ENCODE measurements at places on chromosomes 1 and 21.
A peak's percentile ranks its signal among the peaks of the same experiment; 100 is the strongest.

GRCh38 chr1:6084781-6085495 lies 39.2 kb downstream of the KCNAB2 start:
- no peak for DNase-seq

DNA sequence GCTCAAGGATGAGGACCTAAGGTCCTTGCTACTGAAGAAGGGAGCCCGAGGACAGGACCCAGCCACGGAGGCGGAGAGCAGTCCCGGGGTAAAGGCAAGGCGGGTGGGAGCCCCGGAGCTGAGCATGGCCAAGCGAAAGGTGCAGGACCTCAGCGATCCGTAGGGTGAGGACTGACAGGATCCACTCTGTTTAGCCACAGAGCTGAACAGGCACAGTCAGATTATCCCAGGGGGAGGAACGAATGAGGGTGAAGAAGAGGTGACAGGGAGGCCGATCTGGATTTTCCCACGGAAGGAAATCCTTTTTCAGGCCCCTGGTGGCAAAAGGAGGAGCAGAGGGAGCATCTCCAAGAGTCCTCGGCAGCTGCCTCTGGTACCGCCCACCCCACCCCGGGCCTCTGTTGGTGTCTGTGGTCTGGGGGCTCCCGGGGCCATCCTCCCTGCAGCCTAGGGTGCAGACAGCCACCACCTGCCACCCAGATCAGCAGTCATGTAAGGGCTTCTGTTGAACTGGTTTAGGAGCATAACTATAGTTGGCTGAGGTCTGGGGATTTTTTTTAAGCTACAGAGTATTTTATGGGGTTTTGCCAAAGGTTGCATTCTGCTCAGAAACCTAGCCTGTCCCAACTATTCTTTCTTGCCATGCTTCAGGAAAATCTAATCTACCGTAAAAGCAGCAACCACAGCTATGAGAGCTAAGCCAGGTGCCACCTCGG lies 32.3 kb upstream of the LBR start:
- no peak for DNase-seq

GRCh38 chr1:160206036-160206389 lies 829 bp downstream of the PEA15 start:
- DNase-seq, result peak; percentile 69

DNA sequence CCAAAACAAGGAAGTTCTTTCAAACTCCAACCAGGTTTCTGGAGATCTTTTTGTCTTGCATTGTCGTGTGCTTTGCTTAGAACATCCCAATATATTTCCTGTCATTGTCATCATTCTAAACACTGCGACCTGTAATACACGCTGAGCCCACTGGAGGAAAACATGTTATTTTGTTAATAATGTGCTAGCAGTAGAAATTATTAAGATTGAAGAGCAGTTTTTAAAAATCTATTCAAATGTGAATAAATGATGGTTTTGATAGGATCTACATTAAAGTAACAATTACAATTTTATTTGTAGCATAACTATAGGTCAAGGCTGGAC lies 268.5 kb downstream of the PTPRC start:
- no peak for DNase-seq

- no peak for DNase-seq
These were observed 242.5 kb upstream of the VAMP3 start for GRCh38 chr1:7528386-7529198.

DNA sequence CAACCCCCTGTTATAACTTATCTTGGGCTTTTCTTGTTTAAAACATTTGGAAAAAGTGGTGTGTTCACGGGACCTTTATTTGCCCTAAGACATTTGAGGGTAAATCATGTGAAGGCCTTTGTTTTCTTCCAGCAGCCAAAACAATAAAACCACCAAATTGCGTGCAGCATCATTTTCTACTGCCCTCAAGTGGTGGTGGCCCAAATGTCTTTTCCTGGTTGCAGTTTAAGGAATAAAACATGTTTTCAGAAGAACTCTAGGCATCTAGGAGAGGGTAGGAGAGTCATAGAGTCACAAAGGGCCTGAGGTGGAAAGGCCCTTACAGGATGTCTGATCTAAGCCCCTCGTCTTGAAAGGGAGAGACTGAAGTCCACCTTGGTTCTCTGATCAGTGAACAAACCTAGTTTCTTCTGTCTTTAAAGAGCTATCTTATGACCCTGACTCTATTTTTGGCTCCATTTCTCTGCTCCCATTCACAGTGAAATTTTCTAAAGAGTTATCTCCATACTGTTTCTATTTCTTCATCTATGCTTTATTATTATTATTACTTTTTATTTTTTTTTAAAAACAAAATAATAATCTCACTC lies 16.0 kb upstream of the EPS15 start:
- no peak for DNase-seq

GRCh38 chr1:153572569-153573015 lies 6.9 kb upstream of the S100A2 start:
- DNase-seq, result peak; percentile 82

DNA sequence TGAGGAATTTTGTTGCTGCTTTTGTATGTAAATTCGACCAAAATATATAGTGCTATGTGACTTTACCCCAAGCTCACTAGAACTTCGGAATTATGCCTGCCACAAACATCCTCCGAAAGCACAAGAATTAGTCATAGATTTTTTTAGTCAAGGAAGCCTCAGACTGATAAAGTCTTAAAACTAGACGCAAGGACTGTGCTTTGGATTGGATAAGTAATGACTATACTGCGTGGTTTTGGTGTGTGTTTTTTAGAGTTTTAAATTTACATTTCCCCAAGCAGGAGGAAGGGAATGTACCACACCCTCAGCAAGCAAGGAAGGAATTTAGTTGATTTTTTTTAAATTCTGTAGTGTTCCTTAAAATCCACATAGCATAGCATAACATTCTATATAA lies 10.3 kb downstream of the WLS start:
- DNase-seq, result no peak

DNA sequence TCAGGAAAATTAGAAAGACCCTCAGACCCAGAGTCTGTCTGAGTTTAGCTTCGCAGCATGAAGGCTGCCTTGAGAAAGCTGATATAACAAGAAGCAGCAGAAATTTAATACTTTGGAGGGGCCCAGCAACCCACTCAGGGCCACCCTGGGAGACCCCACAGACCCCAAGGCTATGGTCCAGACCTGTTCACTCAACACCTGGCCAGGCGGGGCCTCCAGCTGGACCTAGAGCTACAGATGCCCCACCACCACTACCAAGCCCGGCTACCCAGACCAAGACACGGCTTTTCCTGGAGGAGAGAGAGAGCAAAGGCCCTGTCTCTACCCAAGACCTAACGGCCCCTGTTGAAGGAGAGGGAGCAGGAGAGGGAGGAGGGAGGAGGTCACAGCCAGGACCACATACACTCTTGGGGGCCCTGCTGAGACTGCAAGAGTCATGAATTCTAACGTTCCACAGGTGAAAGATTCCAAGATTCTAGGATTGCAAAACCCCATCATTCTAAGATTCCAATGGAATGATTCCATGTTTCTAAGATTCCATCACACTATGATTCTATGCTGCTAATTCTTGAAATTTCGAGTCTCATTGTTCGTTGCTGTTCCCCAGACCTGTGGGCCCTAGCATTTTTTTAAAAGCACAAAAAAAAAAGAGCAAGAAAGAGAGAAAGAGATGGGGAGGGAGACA lies 53.2 kb downstream of the LACTBL1 start:
- no peak for DNase-seq

GRCh38 chr1:100306735-100307313 lies 40.8 kb downstream of the RTCA start:
- no peak for DNase-seq

- no peak for DNase-seq
These were observed 278.3 kb upstream of the NRIP1 start for GRCh38 chr21:15343066-15343465.

GRCh38 chr1:192797891-192798290 lies 10.9 kb upstream of the RGS2 start:
- no peak for DNase-seq

DNA sequence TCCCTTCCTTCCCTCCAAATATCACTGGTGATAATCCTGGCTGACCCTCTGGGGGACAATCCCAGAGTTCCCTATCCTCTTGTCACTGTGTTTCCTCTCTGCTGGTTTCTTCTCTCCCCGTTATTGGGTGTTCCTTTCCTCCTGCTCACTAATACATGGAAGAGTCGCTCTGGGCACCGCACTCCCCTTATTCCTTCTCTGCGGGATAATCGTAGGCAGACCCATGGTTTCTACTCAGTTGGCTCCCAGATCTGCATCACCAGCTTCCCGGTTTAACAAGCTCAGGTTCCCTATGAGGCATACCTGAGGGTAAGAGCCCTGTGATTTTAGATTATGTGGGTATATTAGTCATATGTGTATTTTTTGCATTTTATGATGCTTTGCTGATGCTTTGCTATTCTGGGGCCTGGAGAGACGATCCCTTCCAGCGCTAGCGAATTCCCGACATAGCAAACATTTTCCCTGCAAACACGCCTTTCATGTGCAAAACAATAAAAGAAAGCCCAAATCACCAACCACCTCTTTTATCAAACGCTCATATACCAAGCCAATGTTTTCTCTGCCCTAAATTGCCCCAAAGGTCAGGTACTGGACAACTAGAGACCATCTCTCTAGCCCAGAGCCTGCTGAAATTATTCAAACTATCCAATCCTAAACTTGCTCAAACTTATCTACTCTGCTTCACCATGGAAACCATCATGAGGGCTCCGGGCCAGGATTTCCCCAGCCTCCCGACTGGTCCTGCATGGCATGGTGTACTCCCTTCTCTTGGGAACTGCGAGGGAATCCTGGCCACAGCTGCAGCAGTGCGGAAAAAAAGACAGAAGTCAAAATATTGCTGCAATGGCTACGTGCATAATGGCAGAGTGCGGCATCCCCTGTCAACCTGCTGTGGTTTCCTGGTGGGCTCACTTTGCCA lies 84.2 kb downstream of the PCP4 start:
- DNase-seq, result no peak

- DNase-seq, result no peak
These were observed 318.8 kb upstream of the ZRANB2 start for GRCh38 chr1:71399594-71399993.

DNA sequence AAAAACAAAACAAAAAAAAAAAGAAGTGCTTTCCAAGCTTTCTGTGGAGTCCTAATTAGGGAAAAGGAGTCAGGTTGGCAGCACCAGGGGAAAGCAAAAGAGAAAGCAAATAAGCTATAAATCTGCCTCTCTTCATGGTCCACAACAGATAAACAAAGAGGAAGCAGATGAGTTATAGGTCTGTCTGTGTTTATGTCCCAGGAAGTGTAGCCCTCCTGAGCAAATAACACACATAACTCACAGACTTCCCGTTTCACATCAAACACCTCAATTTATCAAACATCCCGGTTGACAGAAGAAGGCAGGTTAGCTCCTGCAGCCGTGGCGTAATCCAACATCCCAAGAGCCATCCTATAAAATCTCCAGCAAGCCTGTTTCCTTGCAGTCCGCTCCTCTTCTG lies 5.6 kb upstream of the SLC2A5 start:
- DNase-seq, result no peak

DNA sequence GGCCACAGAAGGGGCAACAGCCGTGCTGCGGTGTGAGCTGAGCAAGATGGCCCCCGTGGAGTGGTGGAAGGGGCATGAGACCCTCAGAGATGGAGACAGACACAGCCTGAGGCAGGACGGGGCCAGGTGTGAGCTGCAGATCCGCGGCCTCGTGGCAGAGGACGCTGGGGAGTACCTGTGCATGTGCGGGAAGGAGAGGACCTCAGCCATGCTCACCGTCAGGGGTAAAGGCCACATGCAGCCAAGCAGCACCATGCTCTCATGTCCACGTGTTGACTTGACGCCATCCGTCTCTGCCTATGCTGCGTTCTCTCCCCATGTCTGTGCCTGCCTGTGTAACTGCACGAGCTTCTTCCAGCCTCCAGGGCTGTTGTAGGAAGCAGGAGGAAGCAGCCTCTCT lies 85.5 kb downstream of the OBSCN start:
- DNase-seq, result no peak

- DNase-seq, result no peak
These were observed 37.3 kb downstream of the ADARB1 start for GRCh38 chr21:45111703-45112102.

DNA sequence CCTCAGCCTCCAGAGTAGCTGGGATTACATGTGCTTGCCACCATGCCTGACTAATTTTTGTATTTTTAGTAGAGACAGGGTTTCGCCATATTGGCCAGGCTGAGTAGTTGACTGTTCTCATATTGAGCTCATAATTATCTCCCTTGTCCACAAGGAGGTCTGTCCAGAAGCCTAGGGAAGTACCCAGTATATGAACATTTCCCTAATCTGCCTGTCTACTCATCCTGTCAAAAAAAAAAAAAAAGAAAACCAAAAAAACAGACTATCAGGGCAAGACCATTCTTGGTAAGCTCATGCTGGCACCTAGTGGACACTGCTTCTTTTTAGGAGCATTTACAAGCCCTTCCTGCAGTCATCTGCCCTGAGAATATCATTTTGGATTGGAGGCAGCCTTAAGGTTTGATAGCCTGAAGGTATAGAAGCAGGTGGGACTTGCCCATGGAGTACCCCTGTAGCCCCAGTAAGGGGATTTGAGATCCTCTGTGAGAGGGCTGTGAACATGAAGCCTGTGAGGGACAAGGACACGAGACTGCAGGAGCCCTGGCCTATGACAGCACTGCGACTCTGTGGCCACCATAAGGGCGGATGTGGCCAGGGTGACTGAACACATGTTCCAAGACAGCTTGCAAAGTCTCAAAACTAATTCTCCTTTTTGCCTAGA lies 10.8 kb upstream of the DUSP12 start:
- no peak for DNase-seq

DNA sequence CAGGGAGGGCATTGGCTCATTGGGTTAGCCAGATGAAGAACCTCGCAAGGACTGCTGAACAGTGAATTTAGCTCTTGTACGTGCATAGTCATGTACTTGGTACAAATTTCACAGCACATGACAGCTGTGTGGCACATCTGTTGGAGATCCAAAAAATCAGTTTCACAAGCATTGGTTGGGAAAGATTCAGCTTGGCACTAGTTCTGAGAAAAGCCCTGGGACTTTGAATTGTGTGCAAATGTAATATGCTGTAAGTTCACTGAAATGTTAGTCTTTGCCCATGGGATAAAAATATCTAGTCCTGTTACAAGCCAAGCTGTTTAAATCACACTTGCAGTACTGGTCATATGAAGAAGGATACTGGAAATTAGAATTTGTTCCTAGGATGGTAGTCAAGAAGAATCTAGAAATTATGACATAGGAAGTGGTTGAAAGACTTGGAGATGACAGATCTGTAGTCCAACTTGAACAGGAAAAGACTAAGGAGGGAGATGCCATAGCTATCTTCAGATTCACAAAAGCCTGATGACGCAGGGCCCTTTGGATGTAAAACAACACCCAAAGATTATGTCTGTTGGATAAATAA lies 19.2 kb downstream of the LAMC2 start:
- no peak for DNase-seq

DNA sequence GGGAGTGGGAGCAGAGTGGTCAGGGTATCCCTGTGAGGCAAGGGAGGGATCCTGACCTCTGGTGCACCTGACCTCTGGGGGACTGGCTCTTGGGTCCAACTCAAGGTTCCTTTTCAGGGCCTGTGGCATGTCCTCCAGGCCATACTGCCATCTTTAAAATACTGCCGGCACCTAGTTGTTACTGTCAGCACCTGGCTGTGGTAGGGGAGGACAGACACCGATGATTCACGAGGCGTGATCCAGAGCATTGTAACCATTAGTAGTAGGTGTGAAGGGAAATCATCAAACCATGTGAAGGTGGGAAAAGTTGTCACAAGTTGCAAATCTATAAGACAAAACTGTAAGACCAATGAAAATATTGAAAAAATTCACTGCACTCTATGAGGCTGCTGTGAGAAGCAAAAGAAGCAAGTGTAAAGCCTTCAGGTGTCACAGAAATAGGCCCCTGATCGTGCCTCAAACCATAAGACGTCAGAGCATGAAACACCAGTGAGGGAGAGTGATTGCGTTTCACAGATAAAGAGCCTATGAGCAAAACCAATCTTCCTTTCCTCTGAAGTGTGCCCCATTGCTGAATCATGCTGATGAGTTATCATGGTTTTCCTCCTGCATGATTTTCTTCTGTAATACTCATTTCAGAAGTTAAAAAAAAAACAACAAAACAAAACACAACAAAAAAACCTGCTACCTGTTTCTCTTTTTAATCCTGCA lies 55.3 kb downstream of the CDC7 start:
- no peak for DNase-seq
